ENCODE measurements at places on chromosomes 12 and 14.

DNA sequence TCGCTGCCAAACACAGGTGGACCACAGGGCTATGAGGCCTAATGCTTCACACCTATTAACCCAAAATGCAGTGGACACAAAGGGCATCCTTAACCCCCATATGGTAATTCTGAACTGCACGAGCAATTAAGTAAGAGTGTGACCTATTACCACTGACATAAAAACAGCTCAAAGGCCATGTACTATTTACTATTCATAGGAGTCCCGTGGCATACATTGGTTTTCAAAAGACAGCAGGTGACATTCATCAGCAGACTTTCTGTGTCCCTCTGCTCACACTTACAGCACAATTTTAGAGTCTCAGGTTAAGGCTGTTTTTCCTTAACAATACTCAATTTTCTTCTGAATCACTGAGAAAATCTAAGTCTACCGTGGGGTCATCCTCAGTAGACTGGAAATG lies 23.1 kb upstream of the TMCC3 start:
- DNase-seq: no peak

DNA sequence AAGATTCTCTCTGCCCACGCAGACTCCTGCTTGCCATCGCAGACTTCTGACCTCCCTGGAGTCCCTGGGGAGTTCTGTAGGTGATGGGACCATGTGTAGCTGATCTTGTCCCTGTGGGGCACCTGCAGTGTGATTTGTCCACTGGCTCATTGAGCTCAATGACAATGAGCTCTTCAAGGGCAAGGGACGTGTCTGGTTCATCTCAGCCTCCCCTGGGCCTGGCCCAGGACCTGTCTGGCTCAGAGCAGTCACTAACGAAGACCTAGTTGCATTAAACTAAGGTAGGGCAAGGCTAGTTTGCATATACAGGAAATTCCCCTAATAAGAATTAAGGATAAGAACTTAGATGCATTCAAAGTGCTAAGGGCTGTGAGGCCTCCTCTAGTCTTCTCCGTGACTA lies 245.5 kb upstream of the NOS1 start:
- DNase-seq: no peak

DNA sequence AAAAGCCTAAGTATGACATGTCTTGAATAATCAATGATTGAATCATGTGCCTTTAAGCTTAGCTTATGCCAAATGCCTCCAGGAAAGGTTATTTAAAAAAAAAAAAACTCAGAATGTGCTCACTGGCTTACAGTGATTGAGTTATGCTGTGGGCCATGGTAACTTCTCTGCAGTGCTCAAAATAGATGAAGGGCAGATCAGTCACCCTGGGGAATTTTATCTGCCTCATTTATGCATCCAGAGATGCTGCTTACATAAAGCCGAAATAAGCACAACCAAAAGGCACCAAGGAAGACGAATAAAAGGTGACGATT lies 118.7 kb upstream of the MDM1 start:
- DNase-seq: no peak

DNA sequence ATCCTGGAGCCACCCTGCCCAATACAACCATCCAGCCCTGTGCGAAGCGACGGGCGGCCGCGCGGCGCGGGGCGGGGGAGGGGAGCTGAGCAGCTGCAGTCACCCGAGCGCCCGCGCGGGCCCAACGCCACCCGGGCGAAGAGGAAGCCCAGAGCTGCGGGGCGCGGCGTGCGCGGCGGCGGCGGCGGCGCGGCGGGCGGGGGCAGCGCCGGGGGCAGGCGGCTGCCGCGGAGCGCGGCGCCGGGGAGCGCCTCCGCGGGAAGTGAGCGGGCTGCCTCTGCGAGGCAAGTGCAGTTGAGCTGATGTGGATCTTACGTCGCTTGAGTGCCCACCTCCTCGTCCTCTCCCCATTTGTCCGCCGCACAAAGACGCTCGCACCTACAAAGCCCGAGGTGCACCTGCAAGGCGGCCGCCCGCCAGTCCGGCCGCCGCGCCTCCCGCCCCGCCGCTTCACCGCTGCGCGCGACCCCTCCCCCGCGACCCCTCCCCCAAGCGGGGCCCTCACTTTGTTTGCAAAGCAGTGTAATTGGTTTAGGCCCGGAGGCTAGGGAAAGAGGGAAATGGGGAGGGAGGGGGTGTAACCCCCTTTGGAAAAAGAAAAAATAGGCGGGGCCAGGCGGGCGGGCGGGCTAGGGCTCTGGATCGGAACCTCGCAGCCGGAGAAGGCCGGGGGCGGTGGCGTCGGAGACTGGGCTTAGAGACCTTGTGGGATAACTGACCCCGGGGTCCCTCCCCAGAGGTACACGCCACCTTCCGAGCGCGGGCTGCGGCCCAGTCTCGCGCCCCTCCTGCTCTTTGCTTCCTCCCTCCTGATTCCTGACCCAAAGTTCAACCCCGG lies at the start of the genes FOXA1 and TTC6:
Gene FOXA1, minus strand, starts transcription at position 279 of the 838 bp plus-strand sequence. Its CDS starts 277 bp downstream, at position 2.
Gene TTC6, plus strand, starts transcription at position 659 of the 838 bp plus-strand sequence. CDS start 26,436 bp downstream, outside the sequence.
- no peak for DNase-seq

DNA sequence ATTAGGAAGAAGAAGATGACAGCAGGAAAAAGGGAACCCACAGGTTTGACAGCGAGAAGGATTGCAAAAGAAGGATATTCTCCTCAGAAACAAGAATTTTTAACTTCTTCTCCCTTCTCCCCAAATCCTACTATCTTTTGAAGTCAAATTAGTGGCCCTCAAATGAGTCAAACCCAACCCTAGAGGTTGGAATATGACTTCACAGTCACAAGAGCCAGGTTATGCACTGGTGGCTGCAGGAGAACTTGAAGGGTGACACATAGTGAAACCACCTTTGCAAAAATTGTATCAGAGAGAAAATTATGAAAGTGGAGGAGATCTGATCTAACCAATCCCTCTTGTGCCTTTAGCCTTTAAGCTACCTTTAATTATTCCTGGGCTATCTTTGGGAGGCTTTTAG lies 386.2 kb upstream of the CCDC196 start:
- DNase-seq: no peak

DNA sequence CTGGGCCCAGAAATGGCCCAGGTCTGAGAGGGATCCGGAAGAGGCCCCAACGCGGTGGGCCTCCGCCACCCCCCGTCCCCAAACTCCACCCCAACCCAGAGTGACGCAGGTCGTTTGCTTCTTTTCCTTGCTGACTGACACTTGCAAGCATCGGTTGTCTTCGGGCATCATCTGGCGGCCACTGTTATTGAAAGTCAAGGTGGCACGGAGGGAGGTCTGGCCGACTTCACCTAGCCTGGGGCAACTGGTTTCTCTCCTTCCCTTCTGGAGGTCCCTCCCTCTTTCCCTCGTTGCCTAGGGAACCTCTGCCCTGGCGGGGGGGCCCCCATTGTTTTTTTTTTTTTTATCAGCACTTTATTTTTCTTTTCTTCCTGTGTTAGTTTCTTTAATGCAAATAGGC lies 241.8 kb downstream of the ALG10 start:
- no peak for DNase-seq

GRCh38 chr12:84413656-84414055 lies 498.9 kb downstream of the SLC6A15 start:
- no peak for DNase-seq

DNA sequence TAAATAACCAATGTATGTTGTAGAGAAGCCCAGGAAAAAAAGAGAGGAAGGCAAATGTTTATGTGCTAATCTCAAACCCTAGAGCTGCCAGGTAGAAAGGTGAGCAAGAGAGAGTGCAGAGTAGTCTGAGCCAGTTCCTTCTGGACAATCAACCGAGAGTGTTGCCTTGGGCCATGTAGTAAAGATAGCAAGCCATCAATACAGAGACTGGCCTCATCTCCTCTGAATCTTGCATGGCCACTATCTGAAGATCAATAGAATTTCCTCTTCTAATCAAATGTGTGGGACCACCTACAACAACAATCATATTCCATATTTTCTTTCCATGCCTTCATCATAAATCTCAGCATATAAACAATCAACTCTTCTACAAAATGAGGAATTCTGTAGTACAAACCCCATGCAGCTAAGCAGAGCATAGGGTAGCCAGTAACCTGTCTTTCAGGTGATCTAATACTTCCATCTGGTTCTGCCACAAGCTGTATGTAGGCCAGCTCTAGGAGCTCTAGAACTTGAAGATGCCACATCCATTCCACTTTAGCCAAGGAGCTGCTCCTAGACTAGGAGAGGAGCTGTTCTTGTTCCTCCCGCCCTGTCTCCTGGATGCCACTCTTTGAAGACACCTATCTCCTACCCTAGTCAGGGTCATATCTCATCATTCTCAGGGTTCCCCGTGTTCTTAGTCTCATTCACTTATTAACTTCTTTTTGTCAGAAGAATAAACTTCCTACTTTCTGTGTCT lies 75.8 kb upstream of the SLC38A4 start:
- no peak for DNase-seq

- DNase-seq: no peak
These were observed 65.1 kb upstream of the SRSF5 start for GRCh38 chr14:69701857-69702256.

DNA sequence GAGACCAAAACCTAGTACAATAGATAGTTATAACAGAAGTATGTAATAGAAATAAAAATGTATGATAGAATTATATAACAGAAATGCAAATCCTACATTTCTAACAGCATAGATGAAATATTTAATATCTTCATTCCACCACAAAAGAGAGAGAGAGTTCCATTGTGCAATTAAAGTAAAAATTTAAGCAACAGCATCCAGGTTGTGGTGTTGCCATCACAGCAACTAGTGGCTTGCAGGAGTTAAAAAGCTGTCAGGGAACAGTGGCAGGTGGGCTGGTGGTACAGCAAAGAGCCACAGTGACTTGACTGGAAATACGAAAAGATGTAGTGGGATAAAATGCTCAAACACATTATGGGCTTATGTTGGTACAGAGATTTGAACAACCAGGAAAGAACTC lies 57.1 kb upstream of the MDM1 start:
- DNase-seq: no peak

GRCh38 chr12:108823804-108824203 lies 33.6 kb downstream of the SSH1 start:
- DNase-seq: no peak

DNA sequence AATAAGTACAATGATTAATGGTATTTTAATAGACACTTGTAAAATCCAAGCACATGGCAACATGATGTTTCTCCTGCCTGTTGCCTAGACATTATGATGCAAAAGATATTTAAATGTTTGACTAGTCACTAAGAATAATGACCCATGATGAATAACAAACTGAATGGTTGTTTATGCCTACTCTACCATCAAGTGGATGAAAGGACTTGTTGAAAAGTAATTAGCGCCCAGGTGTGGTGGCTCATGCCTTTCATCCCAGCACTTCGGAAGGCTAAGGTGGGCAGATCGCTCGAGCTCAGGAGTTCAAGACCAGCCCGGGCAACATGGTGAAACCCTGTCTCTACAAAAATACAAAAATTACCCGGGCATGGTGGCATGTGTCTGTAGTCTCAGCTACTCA lies 30.7 kb downstream of the KIF21A start:
- no peak for DNase-seq

- DNase-seq: no peak
These were observed 123.9 kb downstream of the RFLNA start for GRCh38 chr12:124418791-124419190.

DNA sequence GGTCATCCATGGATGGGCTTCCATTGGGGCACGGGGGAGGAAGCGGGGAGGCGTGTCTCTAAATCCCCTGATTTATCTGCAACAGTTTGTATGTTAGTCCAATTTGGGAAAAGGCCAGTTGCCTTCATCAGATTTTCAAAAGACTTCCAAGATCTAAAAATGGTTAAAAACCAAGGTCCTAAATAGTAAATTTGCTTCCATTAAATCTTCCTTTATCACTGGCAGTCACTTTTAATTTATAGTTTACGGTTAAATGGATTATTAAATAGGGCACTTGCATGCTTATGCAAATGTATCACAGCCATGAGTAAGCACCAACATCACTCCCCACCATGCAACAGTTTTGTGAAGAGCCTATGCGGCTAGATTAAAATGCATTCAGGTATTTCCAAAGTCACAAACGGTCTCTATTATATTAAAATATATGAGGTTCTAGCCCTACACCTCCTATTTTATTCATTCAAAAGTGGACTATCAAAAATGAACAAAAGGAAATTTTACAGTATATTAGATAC lies 108.2 kb upstream of the GPHB5 start:
- no peak for DNase-seq

GRCh38 chr14:63361790-63362189 lies 43.1 kb upstream of the GPHB5 start:
- no peak for DNase-seq

DNA sequence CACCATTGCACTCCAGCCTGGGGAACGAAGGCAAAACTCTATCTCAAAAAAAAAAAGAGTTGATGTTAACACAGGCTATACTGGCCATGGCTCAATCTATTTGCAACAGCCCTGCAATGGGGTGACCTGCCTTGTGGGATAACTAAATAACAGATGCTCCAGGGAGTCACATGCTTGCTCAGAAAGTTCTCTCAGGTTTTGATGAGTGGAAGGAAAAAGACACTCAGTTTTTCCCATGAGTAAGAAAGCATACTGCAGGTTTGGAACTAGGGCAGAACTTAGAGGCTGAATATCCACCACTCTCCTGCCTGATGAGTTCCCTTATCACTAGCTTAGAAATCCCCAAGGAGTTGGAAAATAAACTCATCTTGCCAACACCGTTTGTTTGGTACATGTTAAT lies 16.9 kb downstream of the WSB2 start:
- DNase-seq: no peak

DNA sequence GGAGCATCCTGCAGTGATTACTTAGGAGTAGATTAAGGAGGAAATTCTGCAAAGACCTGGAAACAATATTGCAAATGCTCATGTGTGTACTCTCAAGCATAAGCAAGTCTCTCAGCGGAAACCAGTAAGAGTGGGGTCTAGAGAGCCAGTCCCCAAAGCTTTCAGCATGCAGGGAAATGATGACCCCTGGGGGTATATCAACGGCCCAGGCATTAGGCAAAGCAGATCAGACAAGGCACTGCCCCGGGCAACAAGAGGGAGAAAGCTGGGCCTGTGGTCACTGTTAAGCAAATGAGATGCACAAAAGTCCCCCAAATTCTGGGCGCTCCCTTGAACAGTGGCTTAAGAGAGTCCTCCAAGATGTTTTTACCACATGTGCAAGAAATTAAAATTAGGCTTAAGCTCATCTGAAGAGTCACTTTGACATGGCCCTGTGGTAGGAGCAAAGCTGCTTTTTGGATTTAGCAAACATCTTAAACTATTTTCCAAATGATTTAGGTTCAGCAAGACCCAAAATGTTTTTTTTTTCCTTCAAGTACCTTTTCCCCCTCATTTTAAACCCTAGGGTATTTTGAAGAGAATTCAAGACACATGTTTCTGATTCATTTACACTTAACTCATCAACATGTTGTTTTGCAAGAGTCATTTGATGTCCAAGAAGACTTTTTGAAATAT lies 457.1 kb upstream of the TBX3 start:
- no peak for DNase-seq
